ENCODE measurements at places on chromosomes 6 and 20. TPM values are rescaled to one million over a fixed set of nuclear protein-coding genes. Genes with fewer than 3 reads are reported as not detected.

The HTR1E gene
- not detected for total RNA-seq

The EYS gene
- not detected for total RNA-seq

The ENPP1 gene
- total RNA-seq, result 0.53 TPM

The CTCFL gene
- not detected for total RNA-seq

The SRMS gene
- not detected for total RNA-seq

The SLC17A1 gene
- not detected for total RNA-seq

The ZBTB12 gene
- total RNA-seq, result 0.98 TPM

The WFDC13 gene
- not detected for total RNA-seq

The PAK1IP1 gene
- 10.9 TPM for total RNA-seq

The OR12D2 gene
- not detected for total RNA-seq

DNA sequence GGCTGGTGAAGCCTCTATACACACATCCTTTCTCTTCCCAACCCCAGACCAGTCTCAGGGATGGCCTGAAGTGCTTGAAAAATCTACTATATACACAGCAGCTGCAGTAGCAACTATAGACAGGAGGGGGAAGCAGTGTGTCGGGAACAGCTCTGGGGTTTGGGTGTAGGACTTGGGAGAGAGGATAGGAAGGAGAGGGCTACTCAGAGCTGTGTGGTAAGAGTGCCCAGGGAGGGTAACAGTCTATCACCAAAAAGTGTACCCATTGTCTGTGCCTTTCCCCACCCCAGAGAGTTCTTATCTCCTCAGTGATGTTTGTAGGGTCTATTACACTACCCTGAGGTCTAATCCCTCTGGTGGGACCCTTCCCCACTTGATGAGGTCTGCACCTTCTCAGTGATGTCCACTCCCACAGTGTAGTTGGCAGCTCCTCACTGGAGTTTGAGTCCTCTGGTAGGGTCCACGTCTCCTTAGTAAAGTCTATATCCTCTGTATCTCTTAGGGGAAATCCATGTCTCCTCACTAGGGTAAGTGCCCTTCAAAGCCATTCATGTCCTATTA is 1.5 kb upstream of the GGT7 start:
- DNase-seq, result peak; percentile 73

GRCh38 chr20:41299899-41300298 is 17.6 kb downstream of the ZHX3 start:
- DNase-seq, result no peak

DNA sequence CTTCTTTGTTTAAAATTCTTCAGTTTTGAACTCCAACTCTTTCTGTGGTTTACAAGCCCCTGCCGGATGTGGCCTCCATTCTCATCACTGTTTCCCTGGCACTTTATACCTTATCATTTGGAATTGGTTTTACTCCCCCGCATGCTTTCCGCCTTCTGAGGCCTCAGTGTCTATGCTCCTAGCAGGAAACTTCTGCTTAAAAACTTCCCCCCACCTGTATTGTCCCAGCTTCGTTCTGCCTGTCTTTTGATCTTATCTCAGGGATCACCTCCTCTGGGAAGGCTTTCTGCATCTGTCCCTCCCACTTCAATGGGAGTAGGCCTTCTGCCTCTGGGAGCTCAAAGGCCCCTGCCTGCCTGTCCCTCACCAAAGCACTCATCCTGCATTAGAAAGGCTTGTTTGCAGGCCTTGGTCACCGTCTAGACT is 3.4 kb upstream of the ANGPT4 start:
- no peak for DNase-seq

GRCh38 chr20:4814696-4815252 is 93.1 kb downstream of the PRND start:
- peak; percentile 67 for DNase-seq

GRCh38 chr20:967796-968742 is 34.0 kb downstream of the RSPO4 start:
- DNase-seq, result no peak

DNA sequence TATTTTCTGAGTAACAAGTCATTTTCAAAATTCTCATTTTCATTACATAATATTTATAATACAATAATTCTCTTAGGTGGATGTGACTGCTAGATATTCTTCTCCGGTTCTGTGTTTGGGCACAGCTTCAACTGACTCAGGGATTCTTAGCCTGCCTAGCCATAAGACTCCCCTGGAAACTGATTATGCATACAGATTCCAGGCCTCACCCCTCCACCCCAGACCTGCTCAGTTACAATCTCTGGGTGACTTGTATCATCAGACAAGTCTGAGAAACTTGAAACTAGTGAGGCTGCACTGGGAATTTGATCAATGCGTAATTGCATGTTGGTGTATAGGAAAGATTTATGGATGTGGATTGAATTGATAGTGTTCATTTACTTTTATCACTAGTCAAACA is 25.4 kb downstream of the FLRT3 start:
- DNase-seq, result no peak

DNA sequence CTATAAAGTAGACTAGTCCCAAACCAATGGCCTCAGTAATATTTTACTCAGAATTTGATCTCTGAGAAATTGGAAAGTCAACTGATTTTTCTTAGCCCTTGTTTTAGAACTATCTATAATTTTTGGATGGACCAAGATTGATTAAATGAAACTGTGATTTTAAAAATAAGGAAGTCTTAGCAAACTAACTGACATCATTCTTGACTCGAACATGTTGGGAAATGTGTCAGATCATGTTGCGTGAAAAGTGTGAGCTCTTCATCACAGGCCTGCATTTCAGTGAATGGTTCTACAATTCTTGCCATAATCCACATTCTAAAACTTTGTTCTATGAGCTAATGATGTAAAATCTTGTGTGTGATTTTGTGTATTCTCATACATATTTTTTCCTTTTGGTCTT is 11.0 kb downstream of the TNFAIP3 start:
- DNase-seq, result no peak

GRCh38 chr6:95325916-95326315 is 251.4 kb upstream of the MANEA start:
- no peak for DNase-seq

GRCh38 chr6:9316831-9317230 is 881.5 kb upstream of the SLC35B3 start:
- no peak for DNase-seq

DNA sequence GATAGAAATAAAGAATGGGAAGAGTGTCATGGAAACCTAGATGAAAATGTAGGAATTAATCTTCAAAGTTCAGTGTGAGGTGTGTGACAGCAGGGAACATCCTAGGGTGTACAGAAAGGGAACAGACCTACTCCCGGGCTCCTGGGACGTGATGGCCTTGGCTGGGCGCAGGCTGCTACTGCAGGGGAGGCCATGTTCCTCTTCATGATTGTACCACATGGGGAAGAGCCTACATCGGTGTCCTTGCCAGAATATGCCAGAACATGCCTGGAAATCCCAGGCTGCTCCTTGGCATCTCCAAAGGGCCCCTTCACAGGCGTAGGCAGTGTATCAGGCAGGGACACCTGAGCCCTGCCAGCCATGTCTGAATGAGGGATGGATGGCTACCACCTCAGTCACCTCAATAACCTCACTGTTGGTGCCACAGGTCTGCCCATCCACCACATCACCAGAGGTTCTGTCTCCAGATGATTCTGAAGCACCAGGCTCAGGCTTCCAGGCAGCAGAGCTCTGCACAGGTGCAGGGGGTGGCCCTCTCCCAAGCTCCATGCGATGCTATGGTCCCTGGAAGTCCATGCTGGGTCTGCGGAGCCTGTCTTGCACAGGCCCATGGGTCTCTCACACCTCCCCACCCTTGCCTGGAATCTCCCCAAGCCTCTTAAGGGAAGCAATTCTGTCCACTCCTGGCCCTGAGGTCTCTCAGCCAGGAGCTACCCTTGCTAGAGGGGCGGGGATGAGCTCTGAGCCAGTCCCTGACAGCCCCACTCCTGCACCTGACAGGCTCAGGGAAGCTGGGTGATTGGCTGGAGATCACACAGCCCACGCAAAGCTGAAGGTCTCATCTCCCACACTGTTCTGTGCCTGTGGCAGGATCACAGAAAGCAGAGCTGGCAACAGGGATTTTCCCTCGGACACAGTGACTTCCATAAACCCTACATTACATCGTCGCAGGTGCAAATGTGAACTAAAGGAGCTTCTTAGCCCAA is 20.2 kb downstream of the RAMACL start:
- no peak for DNase-seq

DNA sequence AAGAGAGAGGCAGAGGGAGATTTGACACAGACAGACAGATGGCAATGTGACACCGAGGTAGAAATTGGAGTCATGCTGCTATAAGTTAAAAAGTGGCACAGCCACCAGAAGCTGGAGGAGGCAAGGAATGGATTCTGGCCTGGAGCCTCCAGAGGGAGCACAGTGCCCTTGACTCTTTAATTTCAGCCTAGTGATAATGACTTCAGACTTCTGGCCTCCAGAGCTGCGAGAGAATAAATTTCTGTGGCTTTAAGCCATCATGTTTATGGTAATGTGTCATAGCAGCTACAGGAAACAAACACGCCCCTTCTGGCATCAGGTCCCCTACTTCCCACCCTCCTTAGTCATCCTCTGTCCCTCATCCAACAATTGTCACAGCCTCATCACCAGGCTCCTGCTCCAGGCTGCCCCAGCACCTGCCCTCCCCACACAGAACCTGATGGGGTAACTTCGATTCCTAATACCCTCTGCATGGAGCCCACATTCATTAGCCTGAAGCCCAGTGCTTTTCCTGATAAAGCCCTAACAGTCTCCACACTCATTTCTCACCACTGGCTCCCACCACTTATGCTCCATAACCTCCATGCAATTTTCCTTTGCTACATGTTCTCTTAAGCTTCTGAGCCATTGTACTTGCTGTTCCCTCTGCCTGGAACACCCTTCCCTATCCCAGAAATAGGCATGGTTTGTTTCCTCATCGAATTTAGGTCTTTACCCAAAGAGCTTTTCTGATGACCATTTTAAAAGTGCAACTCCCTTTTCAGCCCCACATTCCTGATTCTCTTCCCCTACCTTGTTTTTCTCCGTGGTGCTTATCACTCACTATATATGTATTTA is 69.7 kb upstream of the TOX2 start:
- DNase-seq, result no peak

- no peak for DNase-seq
Measured at GRCh38 chr20:24034820-24035219, 46.2 kb upstream of the GGTLC1 start.

DNA sequence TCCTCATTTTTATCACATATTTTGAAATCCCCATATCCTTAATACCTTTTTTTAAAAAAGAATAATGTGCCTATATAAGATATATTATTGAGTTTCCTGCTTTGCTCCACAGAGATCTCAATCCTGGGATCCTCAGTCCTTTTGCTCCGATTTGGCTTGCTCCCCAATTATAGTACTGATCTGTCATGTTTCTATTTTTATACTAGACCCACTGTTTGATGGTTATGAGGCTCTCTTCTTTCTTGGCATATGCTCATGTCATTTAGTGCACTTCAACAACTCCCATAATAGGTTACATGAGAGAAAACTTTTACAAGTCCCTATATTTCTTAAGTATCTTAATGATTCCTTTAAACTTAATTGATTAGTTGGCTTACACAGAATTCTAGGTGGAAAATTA is 958.5 kb upstream of the EPHA7 start:
- DNase-seq, result no peak

DNA sequence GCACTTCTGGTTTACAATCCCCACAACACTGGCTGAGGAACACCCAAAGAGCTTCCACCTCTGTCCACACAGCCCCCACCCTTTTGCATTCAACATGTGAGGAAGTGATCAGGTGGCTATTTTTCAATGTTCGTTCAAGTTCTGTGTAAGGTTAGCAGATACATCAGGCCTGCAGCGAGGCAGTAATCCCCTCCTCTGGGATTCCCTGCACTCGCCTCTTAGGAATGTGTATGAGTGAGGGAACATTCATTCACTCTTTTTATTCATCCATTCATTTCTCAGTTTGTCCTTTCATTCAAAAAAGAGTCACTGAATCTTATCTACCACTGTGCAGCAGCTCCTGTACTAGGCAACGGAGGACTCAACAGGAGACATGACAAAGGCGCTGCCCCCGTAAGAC is 236.4 kb upstream of the PRDM1 start:
- DNase-seq, result no peak

DNA sequence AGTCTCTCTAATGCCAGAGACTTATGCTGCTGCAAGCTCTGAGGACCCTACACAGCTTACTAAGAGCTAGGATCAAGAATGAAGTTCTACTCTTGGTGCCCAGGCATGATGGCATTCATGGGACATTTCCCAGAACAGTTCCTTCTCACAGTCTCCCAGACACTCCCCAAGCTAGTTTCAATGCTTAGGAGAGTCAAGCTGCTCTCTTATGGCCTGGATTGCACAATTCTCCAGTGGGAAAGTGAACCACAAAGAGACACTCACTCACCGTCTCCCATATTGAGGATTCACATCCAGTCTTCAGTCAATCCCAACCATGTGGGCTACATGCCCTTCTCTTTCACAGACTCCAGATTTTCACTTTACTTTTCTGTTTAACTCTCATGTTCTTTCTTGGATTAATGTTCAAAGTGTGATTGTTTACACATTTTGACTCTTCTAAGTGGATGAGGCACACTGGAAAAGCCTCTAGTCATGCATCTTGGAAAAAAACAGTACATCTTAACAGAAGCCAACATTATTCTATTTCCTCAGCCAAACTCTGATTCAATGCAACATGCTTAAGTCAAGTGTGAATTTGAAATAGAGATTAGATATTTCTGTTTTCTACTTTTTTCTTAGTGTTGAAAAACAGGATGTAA is 447.8 kb upstream of the BTBD3 start:
- no peak for DNase-seq

- DNase-seq, result peak; percentile 33
Measured at GRCh38 chr6:46170357-46171289, at the start of gene ENPP5. TSS of gene ENPP5 (minus strand) at chr6:46170980. CDS start at chr6:46168262, 2,718 bp downstream.

DNA sequence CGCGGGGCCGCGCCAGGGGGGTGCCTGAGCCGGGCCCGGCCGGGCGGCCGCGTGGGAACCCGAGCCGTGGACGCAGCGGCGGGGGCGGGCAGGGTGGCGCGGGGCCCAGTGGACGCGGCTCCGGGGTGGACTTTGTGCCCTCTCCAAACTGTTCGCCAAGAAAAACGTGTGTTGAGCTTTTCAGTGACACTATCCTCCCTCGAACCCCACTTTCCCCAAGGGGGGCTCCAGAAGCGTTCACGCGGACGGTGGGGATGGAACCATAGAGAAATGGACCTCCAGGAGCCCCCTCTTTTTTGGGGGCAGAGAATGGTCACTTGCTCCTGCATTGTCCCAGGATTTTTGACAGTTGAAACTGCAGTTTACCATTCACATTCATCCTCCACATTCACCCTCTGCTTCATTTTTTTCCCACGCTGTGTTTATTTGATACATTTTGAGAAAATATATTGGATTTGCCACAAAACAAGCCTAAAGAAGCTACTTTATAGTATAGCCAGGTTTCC is 2.9 kb upstream of the HIVEP1 start:
- no peak for DNase-seq

- no peak for DNase-seq
Measured at GRCh38 chr6:27163834-27164233, 83.7 kb upstream of the PRSS16 start.

DNA sequence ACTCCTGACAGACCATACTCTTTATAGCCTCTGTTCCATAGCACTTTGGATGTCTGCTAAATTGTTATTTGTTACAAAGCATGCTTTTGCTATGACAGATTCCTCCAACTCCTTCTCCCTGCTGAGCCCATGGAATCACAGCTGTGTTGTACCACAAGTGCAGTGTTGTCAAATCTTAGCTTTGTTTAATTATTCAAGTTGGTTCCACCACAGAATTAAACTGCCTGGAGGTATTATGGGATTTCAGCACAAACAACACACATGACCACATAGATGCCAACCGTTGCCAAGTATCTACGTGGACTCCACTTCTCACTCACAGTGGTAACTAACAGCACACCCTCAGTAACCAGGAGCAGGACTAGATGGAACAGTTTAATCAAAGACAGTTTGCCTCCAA is 32.7 kb upstream of the MARCKS start:
- DNase-seq, result no peak

- DNase-seq, result no peak
Measured at GRCh38 chr20:10761232-10761631, 87.4 kb upstream of the JAG1 start.
